ENCODE measurements at places on chromosomes 12 and 14.

DNA sequence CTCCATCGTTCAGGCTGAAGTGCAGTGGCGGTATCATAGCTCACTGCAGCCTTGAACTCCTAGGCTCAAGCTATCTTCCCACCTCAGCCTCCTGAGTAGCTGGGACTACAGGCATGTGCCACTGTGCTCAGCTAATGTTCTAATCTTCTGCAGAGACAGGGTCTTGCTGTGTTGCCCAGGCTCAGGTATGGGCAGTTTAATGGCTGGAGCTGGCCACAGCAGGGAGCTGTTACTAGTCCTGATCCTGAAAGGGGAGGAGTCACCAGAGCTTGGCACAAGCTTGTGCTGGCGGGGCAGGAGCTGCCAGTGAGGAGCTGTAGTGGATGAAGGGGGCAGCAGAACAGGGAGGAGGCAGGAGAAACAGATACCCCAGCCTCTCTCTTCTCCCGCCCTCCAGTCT lies 10.6 kb downstream of the TMEM120B start:
- no peak for DNase-seq

DNA sequence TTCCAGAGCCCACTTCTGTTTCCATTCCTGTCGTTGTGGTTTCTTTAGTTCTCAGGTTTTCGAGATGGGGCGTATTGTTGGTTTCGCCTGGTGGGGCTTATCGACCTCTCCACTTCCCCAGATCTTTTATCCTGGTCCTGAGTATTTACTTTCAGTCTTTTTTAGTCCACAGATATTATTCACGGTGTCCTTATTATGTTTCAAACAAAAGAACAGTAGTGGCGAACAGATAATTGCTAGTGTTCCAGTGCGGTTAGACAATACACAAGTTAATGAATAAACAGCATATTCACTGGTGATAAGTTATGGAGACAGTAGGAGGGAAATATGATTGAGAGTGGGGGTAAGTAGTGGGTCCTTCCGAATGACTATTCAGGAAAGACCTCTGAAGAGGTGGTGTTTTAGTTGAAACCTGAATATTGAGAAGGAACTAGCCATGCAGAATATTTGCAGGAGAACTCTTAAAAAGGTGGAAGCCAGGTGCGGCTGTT lies 668 bp downstream of the TMEM260 start:
- DNase-seq: no peak

- DNase-seq: no peak
Observed at GRCh38 chr12:111401167-111401605, 4.5 kb upstream of the SH2B3 start.

DNA sequence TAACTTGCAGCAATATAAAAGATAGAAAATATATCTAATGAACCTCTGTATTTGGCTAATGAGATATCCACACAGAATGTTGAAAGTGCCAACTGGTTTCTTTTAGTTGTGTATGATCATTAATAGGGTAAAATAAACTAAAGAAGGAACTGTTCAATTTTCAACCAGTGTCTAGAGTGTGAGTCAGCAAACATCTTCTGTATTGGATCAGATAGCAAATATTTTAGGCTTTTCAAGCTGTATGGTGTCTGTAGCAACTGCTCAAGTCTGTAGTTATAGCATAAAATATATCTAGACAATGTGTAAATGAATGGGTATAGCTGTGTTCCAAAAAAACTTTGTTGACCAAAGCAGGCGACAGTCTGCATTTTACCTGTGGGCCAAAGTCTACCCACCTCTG lies 23.5 kb upstream of the NOVA1 start:
- no peak for DNase-seq

All from globus pallidus (tissue), 1 donor.